ENCODE measurements at places on chromosomes 6 and 20. TPM values are rescaled to one million over a fixed set of nuclear protein-coding genes. Genes with fewer than 3 reads are reported as not detected.

The CDYL gene
- 59.7 TPM for total RNA-seq

DNA sequence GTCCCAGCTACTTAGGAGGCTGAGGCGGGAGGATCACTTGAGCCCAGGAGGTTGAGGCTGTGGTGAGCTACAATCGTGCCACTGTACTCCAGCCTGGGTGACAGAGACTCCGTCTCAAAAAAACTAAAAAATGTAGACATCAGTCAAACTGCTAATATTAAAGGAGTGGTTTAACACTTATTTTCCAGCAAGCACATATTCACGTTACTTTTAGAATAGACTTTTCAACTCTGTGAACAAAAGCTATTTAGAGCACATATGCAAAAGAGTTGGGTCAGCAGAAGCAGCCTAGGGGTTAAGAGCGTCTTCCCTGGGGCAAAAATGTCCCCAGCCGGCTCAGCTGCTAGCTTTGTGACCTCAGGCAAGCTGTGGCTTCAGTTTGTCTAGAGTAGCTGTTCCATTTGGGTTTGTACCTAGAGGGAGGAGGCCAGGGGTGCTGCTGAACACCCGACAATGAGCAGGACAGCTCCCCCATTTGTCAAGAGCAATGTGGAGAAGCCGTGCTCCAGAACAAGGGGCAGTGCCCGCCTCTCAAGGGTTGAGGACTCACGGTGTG, 62.5 kb upstream of the PTGIS start:
- no peak for DNase-seq

DNA sequence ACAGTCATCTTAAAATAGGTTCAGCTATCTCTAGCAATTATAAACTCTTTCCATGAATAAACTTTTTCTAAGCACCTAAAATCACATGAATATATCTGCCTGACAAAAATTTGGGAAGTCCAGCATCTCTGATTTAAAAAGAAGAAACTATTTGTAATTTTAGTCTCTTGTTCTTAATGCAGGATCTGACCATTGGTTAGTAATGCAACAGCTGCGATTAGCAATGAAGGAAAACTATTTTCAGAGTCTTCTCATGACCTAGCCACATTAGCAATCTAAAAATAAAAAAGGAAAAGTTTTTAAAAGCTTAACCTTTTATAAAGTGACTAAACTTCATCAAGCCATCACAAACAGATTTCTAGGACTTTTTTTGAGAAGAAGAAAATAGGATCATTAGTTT, 97.5 kb downstream of the PTPRK start:
- DNase-seq = no peak

The HCK gene
- total RNA-seq = 5.7 TPM

DNA sequence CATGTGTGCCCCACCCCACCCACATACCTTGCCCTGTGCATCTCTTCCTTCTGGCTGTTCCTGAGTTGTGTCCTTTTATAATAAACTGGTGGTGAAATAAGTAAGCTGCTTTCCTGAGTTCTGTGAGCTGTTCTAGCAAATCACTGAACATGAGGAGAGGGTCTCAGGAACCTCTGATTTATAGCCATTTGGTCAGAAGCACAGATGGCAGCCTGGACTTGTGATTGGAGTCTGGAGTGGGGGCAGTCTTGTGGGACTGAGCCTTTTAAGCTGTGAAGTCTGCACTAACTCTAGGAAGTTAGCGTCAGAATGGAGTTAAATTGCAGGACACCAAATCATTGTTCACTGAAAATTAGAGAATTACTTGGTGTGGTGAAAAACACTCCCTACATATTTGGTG, 245.4 kb downstream of the LRFN2 start:
- no peak for DNase-seq

GRCh38 chr6:63816982-63817436, 181.4 kb downstream of the PHF3 start:
- DNase-seq = peak; percentile 34

The FHL5 gene
- total RNA-seq = 3.1 TPM

GRCh38 chr6:54935739-54936138, 89.2 kb downstream of the FAM83B start:
- DNase-seq = no peak

DNA sequence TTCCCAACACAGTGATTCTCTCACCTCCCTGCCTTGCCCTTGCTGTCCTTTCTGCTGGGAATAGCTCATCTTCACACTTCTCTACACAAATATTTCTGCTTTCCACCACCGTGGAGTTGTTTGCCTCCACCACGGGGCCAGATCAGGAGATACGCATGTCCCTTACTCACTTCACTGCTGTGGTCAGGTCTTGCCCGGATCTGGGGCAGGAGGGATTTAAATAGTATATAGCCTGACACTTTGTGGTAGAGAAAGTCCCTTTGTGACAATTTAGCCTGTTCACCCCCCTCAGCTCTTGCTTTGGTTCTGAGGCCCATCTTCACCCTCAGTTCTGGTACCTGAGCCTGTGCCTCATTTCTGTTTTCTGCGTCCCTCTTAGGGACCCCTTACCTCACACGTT, 92.6 kb upstream of the PREP start:
- no peak for DNase-seq

The MYMX gene
- total RNA-seq = not detected

The PGC gene
- total RNA-seq = not detected

The CAP2 gene
- total RNA-seq = 80.3 TPM

DNA sequence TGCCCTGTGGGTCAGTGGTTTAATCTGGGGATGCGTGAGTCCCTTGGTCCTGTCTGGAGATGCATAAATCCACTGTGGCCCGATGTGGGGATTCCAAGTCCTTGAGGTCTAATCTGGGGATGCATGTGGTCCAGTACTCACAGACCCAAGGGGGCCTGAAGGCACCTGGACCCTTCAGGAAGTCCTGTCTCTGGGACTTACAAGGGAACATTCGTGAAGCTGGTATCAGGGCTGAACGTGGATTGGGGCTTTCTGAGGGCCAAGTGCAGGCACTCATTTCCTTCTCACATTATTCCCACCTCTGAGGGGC, 25.2 kb upstream of the GTSF1L start:
- DNase-seq = no peak

GRCh38 chr20:43938932-43939761, 24.5 kb downstream of the TOX2 start:
- DNase-seq = no peak

The PKIB gene
- 4.0 TPM for total RNA-seq

- DNase-seq = no peak
Observed at GRCh38 chr6:95686895-95687294, 109.6 kb downstream of the MANEA start.

The ADGRF5 gene
- 20.4 TPM for total RNA-seq

The TCP11 gene
- total RNA-seq = 0.54 TPM

The EGFL8 gene
- total RNA-seq = 18.0 TPM

DNA sequence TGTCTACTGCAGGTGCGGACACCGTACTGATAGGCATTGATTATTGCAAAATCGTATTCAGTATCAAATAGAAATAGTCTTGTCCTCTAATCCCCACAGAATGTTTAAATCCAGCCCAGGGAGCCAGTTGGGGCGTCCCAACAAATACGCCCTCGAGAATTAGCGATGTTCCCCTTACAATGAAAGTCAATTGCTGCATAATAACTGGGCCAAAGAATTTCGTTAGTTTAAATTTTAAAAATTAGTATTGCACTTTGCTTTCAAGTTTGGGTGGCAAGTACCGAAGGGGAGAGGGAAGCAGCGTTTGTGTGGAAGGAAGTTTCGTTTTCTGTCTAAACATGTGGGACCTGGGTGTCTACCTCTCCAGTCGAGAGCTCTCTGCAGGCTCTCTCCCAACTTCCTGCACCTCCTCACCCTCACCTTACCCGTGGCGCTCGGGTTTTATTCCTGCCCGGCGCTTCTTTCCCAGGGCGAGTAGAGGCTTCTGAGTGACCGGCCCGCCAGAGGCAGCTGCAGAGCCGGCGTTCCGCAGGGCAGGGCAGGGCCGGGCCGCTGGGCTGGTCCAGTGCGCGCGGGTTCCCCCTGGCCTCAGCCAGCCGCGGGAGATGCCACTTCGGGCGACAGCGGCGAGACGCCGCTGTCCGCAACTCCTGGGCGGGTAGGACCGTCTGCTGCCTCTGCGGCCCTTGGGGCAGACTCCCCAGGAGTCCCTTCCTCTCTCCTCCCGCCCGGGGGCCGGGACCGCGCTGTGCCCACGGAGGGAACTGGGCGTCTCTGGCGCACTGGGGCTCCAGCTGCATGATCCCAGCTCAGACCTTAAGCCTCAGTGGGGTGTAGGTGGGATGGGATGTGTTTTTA, 862 bp upstream of the TFAP2C start:
- DNase-seq = no peak

DNA sequence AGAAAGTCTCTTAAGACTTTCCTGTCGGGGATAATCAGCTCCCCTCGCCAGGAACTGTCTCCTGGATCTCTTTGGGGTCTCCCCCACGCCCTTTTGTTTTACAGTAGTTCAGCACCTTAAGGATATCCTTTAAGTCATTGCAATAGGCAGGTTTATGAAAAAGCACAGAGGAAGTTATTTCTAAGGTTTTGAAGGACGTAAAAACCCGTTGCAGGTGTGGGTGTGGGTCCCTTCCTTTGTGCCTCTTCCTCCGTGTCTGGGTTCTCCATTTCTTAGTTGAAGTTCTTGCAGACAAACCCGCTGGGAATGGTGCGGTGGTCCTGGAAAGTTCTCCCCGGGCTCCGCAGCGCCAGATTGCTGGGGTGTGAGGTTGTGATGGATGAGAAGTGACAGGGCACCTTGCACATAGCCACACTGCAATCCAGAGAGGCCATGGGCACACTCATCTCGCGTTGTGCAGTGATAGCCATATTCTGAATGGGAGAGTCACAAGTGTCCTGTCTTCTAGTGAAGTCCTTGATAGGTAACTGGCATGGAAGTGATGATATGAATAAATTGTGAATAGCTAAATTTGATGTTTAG, 65.2 kb downstream of the GTF2H5 start:
- no peak for DNase-seq

The CLDN20 gene
- not detected for total RNA-seq

The CYP24A1 gene
- 0.30 TPM for total RNA-seq

DNA sequence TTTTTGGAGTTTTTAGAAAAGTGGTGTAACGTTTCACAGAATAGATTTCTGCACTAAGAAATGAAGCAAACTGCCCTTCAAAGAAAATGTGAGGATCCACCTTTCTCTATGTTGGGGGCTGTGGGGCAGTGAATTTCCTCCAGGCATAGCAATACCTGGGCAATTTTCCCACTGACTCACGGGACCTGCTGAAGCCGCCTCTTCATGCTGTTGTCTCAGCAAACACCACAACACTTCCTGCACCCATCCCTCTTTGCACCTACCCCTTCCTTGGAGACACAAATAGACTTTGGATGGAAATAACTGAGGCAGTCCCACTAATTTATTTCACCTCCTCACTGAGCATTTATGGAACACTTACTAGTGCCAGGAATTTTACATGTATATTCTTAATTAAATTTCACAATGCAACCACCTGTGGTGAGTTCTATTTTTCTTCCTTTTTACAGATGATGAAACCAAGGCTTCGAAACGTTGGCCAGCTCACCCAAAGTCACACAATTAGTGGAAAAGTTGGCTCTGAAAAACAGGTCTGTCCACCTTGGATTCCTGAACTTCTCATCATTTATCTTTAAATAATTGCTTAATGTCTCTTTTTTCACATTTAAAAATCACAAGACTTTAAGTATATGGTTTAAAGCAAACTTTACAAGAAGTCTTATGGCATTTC, 17.2 kb upstream of the ADGRF1 start:
- no peak for DNase-seq

DNA sequence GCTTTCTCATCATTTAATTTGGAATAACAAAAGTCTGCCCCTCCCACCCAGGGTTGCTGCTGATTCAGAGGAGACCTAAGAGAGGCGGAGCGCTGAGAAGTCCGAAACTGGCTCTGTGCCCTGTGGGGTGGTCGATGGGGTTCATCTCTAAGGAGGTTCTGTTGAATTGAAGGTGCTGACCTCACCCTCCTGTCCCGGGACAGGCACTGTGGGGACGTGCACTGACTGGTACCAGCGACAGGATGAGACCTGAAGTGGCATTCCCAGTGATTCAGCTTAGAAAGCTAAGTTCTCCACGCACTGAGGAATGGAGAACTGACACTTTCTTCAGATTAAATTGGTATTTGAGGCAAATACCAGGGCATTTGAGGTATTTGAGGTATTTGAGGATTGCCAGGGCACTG, 1.3 kb downstream of the GUCA1B start:
- no peak for DNase-seq

The MUC22 gene
- not detected for total RNA-seq

- DNase-seq = no peak
Observed at GRCh38 chr6:124963831-124964763, 1.9 kb downstream of the RNF217 start.

GRCh38 chr6:5837323-5837722, 169.4 kb downstream of the NRN1 start:
- DNase-seq = no peak

DNA sequence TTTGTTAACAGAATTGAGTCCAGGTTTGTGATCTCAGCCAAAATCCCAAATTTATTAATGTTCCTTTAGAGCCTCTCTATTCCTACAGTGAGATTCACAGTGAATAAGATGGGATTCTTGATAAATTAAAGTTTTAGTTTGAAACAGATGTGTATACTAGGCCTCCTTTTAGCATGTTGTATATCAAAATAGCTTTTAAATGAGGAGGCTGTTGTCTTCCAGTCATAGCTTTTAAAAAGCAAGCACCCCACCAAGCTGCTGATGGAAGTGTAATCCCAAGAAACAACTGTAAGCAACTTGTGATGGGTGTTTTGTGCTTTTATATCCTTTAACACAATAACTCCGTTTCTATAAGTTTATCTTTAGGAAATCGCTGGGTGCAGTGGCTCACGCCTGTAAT, 7.0 kb downstream of the GTF2H5 start:
- no peak for DNase-seq

- DNase-seq = peak; percentile 12
Observed at GRCh38 chr6:31270788-31271640, 878 bp downstream of the HLA-C start.

The RSPH4A gene
- total RNA-seq = 1.3 TPM

GRCh38 chr6:2739335-2739734, 11.4 kb downstream of the MYLK4 start:
- DNase-seq = no peak

The HSPA1A gene
- 279 TPM for total RNA-seq

GRCh38 chr6:167825332-167826229, 1.1 kb upstream of the AFDN start:
- no peak for DNase-seq

GRCh38 chr6:20389066-20389465, 12.6 kb upstream of the E2F3 start:
- no peak for DNase-seq

The HFE gene
- 2.5 TPM for total RNA-seq

DNA sequence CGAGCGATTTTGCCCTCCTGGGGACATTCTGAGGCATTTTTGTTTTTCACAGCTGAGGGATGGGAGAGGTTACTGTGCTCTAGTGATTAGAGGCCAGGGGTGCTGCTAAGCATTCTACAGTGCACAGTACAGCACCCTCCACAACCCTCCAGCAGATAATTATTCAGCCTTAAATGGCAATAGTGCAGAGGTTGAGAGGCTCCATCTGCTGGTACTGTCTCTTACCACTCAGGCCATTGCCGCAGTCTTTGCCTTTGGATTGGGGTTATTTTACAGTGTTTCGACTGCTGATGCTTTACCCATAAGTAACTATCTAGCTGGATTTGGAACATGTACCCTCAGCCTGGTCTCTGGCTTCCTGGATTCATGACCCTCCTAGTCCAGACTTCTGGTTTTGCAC, 705.3 kb downstream of the KIF16B start:
- DNase-seq = no peak
